Suprapubic skin (tissue), 4 donors: ENCODE measurements at places on chromosomes 3 and 15. TPM values are rescaled to one million over a fixed set of nuclear protein-coding genes. Genes with fewer than 3 reads are reported as not detected.

DNA sequence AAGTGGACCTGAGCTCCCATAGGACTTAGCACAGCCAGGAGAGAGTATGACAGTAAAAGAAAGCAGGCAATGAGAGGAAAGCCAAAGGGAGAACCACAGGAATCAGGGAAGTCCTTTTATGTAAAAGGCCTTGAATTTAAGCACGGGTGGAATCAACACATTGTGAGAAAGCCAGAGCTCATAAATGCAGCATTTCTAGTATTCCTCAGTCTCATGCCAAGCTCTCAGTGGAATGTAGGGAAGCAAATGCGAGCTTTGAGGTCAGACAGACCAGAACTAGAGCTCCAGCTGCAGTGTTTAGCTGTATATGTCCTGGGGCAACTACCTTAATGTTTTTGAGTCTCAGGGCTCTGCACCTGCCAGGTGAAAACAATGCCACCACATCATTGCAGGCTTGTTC is 132.1 kb upstream of the TRIM42 start:
- DNase-seq: no peak

DNA sequence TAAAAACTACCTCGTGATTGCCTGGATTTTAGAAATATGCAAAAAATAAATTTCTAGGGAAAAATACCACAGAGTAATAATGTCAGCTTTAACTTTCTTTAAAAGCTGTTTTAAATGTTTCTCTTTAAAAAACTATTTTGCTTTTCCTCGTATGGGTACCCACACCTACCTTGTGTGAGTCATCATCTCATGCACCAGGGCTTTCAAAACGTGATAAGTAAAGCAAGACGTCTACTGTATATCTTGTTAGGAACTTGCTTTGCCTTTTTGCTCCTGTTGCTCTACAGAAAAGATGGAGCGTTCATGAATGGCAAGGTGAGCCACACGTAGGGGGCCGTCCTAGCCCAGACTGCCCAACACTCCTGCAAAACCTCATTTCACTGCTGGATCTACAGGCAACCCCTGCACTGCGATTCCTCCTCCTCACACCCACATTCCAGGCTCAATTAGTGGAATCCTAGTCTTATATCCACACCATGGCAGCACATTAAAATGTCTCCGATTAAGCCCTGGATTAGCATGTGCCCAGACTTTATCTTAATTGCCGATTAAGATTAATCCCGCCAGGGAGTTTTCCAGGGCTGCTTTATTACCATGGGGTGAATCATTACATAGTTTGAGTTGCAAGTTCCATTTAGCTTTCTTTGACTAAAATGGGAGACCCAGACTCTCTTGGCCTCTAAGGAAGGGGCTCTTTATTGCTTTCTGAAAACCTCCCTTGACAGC is 293.6 kb upstream of the ICE2 start:
- no peak for DNase-seq

- DNase-seq: no peak
These were observed 355.3 kb upstream of the RORA start for GRCh38 chr15:61584410-61584809.

DNA sequence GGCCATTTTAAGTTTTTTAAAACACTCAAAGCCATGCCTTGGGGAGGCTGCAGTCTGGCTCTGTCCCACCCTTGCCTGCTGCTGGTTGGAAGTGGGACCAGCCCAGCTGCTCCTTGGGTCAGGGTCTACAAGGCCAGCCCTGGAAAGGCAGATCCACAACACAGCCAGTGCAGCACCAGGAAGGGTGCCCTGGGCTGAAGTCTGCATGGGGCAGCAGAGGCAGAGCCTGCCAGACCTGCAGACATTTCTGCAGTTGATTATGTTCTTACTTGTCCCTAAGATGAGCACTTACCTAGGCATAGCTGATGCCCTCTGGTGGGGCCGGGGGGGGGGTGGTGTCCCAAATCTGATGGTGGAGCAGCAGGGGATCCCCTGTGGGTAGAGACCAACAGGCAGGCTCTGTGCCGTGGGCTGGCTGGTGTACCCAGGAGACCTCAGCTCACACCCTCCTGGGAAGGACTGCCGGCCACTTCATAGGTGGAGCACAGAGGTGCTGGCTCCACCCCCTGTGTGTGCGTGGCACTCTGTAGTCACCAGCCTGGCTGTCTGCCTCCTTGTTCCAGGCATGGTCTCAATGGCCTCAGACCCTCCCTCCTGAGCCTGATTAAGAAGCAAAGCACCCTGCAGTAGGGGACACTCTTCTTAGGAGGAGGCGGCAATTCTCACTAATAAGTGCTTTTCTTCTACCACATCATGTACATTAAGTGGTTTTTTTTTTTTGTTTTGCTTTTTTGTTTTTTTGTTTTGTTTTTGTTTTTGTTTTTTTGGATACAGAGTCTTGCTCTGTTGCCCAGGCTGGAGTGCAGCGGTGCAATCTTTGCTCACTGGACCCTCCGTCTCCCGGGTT is 97.4 kb upstream of the KLF13 start:
- no peak for DNase-seq

GXYLT2 gene
- total RNA-seq: 1.1 TPM

SPG21 gene
- 57.0 TPM for total RNA-seq

GRCh38 chr3:154548341-154548740 is 118.4 kb upstream of the GPR149 start:
- DNase-seq: no peak

- DNase-seq: no peak
These were observed 187.7 kb upstream of the SLC24A5 start for GRCh38 chr15:47932951-47933641.

C15orf61 gene
- 23.6 TPM for total RNA-seq

DNA sequence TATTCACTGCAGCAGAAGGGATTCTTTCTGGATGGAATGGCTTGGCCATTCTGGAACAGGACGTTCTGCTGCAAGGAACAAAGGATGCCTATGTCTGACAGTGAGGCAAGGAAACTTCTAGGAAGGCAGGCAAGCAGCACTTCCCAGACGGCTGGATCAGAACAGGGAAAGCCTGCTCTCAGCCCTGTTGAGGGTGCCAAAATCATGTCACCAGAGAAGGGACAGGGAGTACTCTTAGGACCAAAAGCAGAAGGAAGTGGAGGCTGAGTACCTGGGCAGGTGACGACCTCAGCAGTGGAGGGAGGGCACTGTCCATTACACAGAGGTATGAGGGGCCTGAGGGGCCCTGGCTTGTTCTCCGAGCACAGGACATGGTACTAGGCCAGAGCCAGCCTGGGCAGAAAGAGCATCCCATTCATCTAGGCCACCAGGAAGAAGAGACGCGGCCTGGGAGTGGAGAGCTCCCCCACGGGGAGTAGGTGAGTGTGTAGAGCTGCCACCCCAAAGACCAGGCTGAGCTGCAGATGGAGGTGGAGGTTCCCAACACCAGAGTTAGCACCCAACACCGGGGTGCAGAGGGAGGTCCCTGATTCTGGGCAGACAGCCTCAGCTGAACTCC is 9.6 kb downstream of the KLF15 start:
- peak; percentile 77 for DNase-seq

DNA sequence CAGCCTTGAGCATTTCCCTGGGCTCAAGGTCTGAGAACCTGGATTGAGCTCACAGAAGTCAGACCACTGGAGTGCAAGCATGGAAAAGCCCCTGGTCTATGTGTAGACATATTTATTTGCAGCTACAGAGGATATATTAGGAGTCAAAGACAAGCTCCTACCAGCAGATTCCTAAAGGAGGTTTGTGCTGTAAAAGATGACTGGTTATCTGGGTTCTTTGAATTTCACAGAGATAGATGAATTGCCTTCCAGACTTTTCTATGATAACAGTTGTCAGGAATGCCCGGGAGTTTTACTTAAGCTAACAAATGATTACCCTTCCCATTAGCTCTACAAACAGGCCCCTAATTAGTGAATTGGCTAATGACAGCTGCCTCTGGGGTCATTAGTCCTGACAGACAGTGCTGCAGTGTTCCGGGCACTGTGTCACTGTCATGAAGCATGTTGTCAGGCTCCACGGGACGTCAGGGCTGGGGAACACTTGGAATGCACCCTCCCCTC is 48.8 kb upstream of the PLXNA1 start:
- DNase-seq: no peak

ATP10A gene
- total RNA-seq: 5.0 TPM

DNA sequence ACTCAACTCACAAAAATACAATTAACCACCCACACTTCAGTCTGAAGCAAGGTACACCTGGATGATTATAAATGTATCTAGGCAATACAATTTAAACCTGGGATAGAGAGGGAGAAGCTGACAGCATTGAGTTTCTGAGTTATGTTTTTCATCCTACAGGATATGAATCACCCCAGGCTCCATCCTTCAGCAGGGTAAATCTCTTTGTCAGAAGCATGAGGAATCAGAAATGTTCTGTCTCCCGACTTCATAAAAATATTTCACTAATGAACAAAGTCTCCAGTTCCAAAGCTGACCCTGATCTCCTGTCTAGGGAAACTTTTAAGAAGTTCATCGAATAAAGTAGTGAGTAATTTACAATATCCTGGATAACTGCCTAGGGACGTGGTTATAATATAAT is 25.5 kb upstream of the FRMD4B start:
- DNase-seq: no peak

DNA sequence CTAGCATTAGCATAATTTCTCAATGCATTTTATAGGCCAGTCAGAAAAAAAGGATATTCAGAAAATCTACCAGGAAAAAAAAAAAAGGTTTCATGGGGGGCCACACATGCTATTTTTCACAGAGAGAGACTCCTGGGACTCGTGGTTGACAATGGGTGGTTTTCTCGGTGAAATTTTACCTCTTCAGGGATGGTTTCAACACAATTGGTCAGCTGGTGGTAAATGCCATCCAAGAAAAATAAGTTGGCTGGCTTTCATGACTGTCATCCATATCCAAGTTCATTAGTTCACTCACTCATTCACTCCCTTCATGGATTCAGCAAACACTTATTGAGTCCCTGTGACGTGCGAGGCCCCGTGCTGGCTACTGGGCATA is 217.3 kb downstream of the SHQ1 start:
- no peak for DNase-seq

GOLGA8O gene
- total RNA-seq: not detected

DNA sequence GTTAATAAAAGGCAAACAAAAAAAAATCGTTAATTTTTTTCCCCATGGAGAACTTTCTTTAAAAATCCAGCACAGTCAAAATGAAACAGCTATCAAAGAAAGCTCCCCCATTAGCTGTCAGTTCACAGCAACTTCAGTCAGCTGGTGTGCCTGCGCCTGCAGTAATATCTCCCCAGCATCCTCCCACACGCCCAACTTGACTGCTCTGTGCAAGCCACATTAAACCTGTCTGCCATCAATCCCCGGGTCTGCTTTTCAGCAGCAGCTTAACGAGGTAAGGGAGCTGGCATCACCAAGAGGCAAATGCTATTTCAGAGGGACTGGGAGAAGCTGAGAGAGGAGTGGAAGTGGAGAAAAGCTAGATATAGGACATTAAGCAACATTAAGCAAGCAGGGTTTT is 337.5 kb downstream of the GAP43 start:
- no peak for DNase-seq

DNA sequence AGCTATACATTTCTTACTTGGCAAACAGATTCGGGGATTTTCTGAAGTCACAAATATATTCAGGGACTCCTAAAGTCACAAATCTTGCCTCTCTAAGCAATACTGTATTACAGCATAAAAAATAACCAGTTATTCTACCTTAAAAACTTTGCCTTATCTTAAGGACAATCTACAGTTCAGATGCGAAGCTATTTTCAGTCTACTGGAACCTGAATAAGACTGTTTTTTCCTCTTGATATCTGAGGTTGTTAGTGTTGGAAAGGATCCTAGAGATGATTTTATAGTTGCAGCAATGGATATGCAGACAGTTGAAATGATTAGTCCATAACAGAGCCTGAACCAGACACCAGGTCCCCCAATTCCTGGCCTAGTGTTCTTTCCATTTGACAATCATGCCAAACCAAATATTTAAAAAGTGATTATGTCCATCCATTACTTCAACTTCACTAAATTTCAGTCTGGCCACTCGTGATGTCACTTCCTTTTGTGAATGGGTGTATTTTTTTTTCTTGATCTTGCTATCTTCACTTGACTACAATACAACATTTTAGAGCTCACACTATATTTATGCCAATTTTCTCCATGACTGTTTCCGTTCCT is 1.8 kb downstream of the HDGFL3 start:
- no peak for DNase-seq

BLOC1S6 gene
- total RNA-seq: 29.9 TPM

PRKAR2A gene
- total RNA-seq: 29.6 TPM

XCR1 gene
- 0.93 TPM for total RNA-seq

GRCh38 chr3:113183748-113184661 is 27.4 kb upstream of the BOC start:
- DNase-seq: no peak

TLR9 gene
- total RNA-seq: 0.16 TPM

DNA sequence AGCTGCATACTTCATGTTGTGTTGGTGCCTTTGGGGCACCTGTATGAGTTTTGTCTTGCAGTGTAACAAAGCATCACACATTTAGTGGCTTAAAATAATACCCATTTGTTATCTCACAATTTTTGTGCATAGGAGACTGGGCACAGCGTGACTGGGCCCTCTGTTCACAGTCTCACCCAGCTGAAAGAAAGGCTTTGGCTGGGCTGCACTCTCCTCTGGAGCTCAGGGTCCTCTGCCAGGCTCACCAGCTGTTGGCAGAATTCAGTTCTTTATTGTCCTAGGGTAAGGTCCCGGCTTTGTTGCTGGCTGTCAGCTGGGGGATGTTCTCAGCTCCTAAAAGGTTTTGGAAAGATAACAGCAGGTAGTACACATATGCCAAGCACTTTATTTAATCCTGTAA is 263.3 kb downstream of the CLSTN2 start:
- DNase-seq: no peak

HIGD2B gene
- not detected for total RNA-seq

CAV3 gene
- total RNA-seq: not detected

DNA sequence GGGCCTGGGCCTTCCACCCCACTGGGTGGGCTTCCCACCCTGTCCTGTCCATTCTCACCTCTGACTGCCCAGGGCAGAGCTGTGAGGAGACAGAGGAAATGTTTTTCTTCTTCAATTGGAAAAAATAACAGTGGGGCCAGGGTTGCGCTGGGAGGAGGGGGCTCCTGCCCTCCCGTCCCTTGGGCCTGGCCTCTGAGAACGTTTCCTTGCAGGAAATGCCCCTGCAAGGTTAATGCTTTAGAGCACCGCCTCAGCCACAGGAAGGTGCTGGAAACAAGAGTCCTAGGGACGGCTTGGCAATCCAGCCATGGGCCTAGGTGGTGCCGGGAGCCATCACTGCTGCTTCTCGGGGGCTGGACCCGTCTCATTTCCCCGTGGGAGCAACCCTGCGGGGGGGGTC is 3.8 kb upstream of the PLXND1 start:
- DNase-seq: no peak

- no peak for DNase-seq
These were observed 435.7 kb downstream of the NAALADL2 start for GRCh38 chr3:175294793-175295192.

- DNase-seq: no peak
These were observed 1.0 kb upstream of the IFRD2 start for GRCh38 chr3:50293079-50293801.

VEPH1 gene
- 9.3 TPM for total RNA-seq

OIP5 gene
- 2.2 TPM for total RNA-seq

SI gene
- 0.08 TPM for total RNA-seq

SKIC8 gene
- total RNA-seq: 53.5 TPM

GRCh38 chr3:33541918-33542317 is 101.7 kb upstream of the UBP1 start:
- DNase-seq: no peak

SENP2 gene
- 34.2 TPM for total RNA-seq

MKRN3 gene
- not detected for total RNA-seq

GRCh38 chr3:64266065-64266931 is 41.0 kb upstream of the PRICKLE2 start:
- no peak for DNase-seq

- DNase-seq: no peak
These were observed 18.7 kb upstream of the PRR20G start for GRCh38 chr3:127306361-127307111.
